ENCODE measurements at places on chromosomes 1 and 21. TPM values are rescaled to one million over a fixed set of nuclear protein-coding genes. Genes with fewer than 3 reads are reported as not detected.
A peak's percentile ranks its signal among the peaks of the same experiment; 100 is the strongest.

CFHR3 gene
- not detected for total RNA-seq

LAD1 gene
- total RNA-seq = 0.53 TPM

LIN28A gene
- 1.3 TPM for total RNA-seq

SMIM12 gene
- total RNA-seq = 46.7 TPM

IGSF21 gene
- not detected for total RNA-seq

LEMD1 gene
- total RNA-seq = 0.69 TPM

DNA sequence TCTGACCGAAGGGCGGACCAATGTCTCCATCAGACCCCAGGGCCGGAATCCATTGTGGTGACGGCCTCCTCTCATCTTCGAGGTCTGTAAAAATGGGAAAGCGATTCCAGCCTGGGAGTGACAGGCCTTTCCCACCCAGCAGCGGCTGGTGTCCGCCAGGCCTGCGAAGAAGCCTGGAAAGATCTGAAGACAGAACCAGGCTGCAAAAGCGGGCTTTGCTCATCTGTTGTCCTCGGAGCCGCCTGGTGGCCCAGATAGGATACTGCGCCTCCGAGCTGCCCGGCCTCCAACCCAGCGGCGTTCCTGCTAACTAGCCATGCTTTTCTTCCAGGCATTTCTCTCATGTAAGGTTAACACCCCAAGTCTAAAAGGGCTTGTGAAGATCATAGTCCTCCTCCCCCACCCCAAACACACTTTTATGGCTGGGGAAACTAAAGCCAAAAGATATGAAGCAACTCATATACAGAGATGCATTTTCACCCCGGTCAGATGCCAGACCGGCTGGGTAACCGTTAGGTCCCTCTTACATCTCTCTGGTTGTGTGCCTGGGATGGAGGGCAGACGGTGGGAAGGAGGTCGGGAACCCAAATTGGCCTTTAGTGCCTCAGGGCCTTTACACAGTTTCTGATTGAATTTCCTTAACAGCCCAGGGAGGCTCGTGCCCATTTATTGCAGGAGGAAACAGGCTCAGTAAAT, 1.9 kb upstream of the DHRS3 start:
- peak; percentile 58 for DNase-seq

DNA sequence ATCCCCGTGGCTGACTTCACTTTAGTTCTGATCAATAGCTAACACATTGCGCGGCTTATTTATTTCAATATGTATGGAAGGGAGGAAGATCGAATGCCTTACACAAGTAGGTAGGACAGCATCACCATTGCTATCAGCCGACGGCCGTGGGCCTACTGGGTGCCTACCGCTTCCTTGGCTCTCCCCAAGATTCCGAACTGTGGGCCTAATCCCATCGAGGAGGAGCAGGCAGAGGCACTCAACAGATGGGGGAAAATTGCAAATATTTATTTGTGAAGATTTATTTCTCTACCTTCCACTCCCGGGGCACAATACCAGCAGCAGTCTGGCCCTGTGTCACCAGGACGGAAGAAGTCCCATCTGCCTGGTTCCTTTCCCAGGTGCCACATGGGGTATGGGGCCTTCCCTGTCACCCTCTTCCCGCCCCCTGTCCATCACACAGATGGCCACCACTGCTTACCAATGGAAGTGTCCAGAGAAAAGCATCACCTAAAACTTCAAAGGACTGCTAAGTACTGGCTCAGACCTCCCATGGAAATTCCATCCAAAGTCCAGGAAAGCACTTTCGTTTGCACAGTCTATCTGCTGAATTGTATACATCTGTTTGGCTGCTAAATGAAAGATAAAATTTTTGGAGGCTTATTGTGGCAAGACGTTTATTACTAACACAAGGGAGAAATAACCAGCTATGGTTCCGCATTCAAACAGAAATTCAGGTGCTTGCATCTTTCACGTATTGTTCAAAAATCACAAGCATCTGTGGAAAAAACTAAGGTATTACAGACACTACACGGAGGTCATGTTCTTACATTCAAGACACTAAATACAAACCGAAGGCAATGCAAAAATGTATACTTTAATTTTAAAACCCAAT, 11.8 kb downstream of the AGT start:
- no peak for DNase-seq

- DNase-seq = peak; percentile 79
Observed at GRCh38 chr1:154344977-154345837, 19.9 kb downstream of the ATP8B2 start.

- no peak for DNase-seq
Observed at GRCh38 chr1:107820801-107821200, 144.2 kb downstream of the VAV3 start.

GRCh38 chr1:17061892-17062291, 8.1 kb upstream of the SDHB start:
- DNase-seq = no peak

- DNase-seq = no peak
Observed at GRCh38 chr1:33336580-33336979, 15.7 kb upstream of the A3GALT2 start.

GRCh38 chr1:155125511-155125945, 2.1 kb upstream of the EFNA1 start:
- DNase-seq = no peak

DNA sequence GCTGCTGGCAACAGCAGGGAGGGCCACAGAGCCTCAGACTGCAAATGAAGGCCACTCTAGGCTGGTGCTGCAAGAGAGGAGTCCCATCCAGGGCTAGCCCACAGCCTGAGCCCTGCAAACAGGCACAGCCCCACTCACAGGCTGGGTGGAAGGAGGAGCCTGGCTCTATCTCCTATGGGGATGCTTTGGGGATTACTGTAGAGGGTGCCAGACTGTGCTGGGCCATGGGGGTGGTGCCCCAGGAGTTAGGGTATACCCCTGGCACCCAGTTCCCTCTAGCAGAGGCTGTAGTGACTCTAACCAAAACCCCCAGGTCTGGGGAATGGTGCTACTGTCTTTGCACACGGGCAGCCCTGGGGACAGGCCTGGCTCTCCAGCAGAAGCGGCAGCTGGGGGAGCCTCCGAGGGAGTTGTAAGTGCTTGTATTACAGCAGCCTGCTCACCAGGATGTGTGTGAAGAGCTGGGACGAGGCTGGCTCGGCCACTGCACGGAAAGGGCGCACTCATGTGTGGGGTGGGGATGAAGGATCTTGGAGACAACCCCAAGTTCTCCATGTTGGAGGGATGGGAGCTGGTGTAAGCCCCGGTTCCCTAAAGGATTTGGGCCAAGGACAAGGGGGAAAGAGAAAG, 23.4 kb upstream of the EVA1B start:
- DNase-seq = no peak

- DNase-seq = no peak
Observed at GRCh38 chr1:36080801-36081200, 3.1 kb upstream of the TEKT2 start.
